ENCODE measurements at places on chromosomes 2 and 18.
A peak's percentile ranks its signal among the peaks of the same experiment; 100 is the strongest.

GRCh38 chr2:61257446-61257845 lies 95.5 kb downstream of the C2orf74 start:
- DNase-seq: no peak

DNA sequence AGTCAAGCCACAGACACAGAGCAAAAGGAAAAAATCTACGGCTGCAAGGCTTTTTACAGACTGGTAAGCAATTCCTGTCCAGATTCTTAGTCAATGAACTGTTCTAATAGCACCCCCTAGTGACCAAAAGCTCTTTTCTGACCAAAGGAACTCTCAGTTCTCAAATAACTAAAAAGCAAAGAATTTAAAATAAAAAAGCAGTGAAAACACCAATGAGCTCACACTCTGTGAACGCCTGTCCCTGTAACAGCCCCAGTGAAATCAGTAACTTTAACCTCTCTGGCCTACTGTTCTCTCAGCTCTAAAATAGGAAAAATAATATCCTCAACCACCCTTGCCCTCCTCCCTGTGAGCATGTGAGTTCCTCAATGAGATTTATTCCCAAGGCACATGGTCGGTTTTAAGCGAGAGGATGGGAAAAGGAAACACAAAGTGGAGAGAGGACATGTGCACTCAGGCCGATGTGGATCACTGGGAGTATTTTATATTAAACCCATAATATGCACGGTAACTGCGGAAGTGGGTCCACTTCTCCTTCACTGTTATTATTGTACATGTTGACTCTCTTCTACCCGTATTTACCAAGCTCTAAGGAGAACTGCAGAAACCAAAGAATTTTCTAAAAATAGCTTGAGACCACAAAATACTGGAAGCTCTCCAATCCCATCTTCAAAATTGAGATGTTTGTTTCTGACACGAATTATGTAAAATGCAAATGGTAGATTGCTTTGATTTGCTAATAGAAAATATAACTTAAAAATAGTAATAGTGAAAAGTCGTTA lies 128.5 kb downstream of the STK39 start:
- DNase-seq: no peak

DNA sequence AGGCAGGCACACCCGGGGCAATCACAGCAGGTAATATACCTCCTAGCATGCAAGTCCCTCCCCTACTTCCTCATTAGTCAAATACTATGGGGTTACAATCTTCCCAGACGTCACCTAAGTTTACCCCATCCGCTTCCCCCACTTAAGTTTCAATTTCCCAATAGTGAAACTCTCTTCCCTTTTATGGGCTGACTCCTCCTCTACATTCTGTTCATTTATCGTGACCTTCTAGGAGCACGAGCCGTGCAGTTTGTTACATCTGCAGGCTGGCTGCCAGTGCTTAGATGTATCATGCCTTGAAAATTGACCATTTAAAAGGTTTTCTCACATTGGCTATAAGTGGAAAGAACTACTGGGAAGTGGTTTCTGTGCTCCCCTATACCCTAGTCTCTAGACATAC lies 1357.8 kb upstream of the CRIM1 start:
- no peak for DNase-seq

DNA sequence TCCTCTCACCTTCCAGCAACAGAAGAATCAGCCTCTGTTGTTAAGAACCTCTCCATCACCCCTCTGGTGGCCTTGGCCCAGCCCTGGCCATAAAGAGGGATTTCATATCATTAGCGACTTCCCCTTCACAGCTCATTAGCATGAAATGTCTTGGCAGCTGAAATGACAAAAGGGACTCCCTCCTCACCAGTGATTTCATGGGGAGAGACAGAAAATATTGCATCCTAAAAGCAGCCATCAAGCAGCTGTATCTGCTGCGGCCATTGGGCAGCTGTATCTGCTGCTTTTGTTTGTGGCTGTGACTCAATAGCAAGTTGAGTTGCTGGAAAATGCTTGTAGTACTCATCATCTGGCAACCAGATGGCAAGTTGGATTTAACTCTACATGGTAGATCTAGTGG lies 105.9 kb upstream of the RMDN2 start:
- DNase-seq: no peak

DNA sequence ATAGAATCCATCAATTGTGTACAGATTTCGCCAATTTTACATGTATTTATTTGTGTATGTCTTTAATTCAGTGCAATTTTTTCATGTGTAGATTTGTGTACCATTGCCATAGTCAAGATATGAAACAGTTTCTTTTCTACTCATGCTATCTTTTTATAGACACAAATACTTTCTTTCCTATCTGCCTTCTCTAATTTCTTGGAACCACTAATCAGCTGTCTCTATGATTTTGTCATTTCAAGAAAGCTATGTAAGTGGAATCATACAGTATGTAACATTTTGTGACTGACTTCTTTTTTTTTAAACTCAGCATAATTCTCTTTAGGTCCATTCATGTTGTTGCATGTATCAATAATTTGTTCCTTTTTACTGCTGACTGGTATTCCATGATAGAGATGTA lies 33.3 kb downstream of the KIAA1328 start:
- no peak for DNase-seq

- DNase-seq: no peak
Measured at GRCh38 chr2:73111073-73112025, 1.4 kb downstream of the RAB11FIP5 start.

DNA sequence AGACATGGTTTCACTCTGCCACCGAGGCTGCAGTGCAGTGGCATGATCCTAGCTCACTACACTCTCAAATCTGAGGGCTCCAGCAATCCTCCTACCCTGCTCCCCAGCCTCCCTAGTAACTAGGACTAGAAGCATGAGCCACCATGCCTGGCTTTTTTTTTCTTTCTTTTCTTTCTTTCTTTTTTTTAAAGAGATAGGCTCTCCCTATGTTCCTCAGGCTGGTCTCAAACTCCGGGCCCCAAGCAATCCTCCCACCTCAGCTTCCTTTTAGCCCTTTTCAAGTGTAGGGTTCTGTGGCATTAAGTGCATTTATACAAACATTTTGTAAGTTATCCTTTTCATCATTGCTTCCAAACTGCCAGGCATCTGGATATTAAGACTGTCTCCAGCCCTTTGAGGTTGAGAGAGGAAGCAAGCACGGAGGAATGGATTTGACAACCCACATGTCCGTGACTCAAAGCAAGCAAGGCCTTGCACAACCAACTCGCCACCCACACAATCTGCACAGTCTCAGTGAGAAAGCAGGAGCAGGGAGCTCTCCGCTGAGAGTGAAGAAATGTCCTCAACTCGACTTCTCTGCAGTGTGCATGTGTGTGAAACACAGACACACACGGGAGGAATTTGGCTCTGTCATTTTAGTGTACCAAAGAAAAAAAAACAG lies 65.6 kb downstream of the ATP8B1 start:
- DNase-seq: no peak

DNA sequence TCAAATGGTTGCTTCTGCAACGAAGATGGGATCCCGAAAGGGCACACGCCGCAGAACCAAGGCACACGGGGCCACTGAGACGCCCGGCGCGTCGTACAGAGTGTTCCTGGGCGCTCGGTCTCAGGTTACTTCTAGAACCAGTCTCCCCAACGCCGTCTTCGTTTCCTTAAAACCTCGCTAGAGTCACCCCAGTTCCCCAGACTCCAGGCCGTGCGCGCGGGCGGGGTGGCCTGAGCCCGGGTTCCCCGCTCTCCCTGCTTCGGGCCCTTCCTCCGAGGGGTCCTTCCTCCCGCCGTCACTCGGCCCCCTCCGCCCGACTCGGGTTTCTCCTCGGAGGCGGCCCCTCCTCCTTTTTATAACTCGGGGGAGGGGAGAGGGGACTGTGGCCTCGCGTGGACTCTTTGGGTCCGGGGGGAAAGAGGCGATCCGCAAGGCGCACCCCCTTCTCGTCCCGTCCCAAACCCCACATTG lies 774 bp upstream of the FZD7 start:
- DNase-seq: peak; percentile 74

GRCh38 chr2:64594226-64594989 lies 59.3 kb downstream of the SERTAD2 start:
- no peak for DNase-seq

DNA sequence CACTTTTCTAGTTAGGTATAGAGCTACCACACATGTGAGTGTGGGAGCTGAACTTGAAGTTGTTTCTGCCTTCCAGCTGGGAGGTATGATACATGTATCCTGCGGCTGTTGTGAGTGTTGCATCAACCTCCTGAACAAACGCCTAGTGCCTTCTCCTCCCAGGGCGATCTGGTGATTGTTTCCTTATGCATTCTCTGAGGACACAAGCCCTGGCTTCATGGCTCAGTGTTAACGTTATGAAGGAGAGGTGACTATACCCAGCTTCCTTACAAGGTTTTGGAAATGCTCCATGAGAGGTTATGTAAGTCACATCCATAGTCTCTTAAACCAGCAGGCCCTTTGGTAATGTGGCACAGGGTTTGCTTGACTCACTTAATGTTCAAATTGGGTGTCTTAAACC lies 64.9 kb downstream of the SPRED2 start:
- DNase-seq: no peak

- no peak for DNase-seq
Measured at GRCh38 chr2:23388756-23389514, 4.0 kb downstream of the KLHL29 start.

GRCh38 chr2:73283545-73284295 lies 558 bp downstream of the FBXO41 start:
- DNase-seq: peak; percentile 66

- no peak for DNase-seq
Measured at GRCh38 chr2:144712550-144712940, 192.6 kb upstream of the ZEB2 start.

GRCh38 chr2:241425368-241425767 lies 69.3 kb downstream of the FARP2 start:
- no peak for DNase-seq

DNA sequence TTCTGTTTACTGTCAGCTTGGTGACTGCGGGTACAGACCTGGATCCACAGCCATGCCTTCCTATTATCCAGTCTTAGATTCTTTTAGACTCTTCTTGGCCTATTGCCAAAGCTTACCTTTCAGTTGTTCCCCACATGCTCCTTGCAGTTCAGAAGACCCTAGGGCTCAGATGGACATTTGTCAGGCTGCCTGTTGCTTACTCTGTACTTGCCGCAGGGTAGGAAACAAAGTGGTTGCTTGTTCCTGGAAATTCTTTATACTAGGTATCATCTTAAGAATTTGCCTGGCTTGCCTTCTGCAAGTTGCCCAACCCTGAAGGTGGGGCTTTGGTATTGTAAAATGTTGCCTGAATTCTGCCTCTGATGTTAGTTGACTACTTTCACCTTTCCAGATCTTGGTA lies 24.4 kb downstream of the CD28 start:
- no peak for DNase-seq

- DNase-seq: no peak
Measured at GRCh38 chr2:171185165-171185818, 24.6 kb upstream of the TLK1 start.

GRCh38 chr18:42339372-42339771 lies 384.3 kb downstream of the PIK3C3 start:
- no peak for DNase-seq

DNA sequence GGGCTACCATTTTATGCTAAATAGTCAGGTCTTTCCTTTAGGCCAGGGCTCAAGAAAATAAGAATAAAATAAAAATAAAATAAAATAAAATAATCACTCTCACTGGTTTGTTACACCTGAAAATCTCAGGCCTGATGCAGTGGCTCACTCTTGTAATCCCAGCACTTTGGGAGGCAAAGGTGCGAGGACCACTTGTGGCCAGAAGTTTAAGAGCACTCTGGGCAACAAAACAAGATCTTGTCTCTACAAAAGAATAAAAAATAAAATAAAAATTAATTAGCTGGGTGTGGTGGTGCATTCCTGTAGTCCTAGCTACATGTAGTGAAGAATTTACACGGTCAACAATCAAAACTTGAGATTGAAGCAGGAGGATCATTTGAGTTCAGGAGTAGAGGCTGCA lies 159.4 kb downstream of the NRXN1 start:
- no peak for DNase-seq

- no peak for DNase-seq
Measured at GRCh38 chr18:4986066-4986465, 211.0 kb downstream of the AKAIN1 start.

- DNase-seq: peak; percentile 55
Measured at GRCh38 chr2:96108151-96108540, 8.2 kb downstream of the ADRA2B start.

DNA sequence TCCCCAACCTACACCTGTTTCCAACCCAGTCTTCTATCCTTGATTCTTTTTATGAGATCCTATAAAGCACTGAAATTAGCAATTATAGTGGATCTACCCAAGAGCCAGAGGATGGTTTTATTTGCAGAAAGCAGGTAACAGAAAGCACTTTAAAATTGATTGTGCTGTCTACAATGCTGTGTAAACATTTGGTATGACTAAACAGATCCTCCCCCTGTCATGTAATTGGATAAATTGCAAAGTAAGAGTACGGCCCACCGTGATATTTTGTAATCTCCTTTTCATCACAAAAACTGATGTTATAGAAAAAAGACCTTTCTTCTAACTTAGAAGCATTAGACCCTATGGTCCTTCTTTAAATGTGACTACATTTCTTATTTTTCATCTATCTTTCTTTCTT lies 11.3 kb upstream of the PPP3R1 start:
- DNase-seq: no peak

DNA sequence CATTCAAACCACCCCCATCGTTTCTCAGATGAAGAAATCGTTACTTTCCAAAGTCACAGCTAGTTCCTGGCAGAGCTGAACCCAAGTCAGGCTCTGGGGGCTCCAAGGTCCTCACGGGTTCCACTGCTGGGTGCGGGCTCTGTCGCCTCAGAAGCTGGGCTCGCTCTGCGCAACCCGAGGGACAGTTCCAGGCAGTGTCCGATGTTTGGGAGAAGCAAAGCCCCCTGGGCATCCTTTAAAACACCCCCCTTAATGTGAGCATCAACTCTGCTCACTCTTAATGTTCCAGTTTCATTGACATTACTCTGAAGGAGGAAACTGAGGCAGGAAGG lies 796 bp downstream of the AOX1 start:
- no peak for DNase-seq

DNA sequence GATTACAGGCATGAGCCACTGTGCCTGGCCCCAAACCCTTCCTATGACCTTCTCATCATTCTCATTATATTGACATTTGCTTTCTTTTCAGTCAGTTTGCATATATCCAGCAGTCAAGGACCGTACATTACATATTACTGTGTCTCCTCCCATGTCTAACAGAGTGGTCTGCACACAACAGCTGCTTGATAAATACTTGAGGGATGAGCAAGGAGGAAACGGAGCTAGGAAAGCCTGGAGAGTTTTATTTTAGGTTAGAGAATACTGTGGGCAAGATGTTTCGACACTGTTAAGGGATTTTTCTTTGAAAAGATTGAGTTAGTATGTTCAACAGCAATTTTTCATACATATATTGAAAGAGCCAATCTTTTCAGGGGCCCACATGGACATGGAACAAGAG lies 76.2 kb upstream of the CHRNA1 start:
- no peak for DNase-seq

GRCh38 chr18:46243095-46243494 lies 138.9 kb downstream of the HAUS1 start:
- DNase-seq: no peak
